ENCODE measurements at places on chromosomes 13 and 19.

DNA sequence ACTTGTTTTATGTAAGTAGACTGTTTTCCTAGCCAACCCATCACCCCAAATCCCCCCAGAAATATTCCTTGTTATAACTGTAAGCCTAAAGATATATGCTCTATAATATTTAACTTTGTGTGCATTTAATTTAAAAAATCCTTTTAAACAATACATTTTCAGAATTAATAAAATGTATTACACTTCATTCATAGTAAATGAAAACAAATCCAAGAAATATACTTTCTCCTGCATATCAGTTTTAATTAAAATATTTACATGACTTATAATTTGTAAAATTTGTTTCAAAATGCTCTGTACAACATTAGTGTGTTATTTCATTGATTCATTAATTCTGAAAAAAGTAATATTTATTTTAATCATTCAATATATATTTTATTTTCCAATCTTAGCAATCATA, 669.1 kb upstream of the PCDH20 start:
- DNase-seq = no peak

- no peak for DNase-seq
Measured at GRCh38 chr19:45161738-45162607, 1.2 kb upstream of the NKPD1 start.

GRCh38 chr19:47110521-47111005, 3.0 kb downstream of the ZC3H4 start:
- DNase-seq = no peak

DNA sequence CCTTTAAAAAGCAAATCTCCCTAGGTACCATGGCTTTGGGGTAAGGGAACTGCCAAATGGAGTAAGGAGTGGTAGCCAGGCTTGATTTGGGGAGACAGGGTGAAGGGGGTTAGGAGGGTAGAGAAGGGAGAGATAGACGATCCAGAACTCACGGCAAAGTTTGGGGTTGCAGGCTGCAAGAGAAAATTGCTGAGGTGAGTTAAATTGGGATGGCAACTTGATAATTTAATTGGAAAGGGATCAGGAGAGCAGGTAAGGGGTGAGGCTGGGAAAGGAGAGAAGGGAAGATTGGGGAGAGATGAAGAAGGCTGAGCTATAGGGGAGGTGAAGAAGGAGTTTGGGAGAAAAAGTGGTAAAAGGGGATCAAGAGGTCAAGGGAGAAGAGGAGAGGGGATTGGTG, 4.0 kb downstream of the IZUMO2 start:
- no peak for DNase-seq

DNA sequence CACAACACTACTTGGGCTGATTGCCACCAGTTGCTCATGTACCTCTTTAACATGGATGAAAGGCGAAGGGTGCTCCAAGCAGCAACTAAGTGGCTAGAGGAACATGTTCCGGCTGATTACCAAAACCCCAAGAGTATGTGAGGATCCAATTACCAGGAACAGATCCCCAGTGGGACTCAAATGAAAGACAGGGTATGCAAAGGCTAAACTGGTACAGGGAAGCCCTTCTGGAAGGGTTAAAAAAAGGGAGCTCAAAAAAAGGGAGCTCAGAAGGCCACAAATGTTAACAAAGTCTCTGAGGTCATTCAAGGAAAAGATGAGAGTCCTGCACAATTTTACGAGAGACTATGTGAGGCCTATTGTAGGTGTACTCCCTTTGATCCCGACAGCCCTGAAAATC, 604.7 kb downstream of the UQCRFS1 start:
- no peak for DNase-seq

DNA sequence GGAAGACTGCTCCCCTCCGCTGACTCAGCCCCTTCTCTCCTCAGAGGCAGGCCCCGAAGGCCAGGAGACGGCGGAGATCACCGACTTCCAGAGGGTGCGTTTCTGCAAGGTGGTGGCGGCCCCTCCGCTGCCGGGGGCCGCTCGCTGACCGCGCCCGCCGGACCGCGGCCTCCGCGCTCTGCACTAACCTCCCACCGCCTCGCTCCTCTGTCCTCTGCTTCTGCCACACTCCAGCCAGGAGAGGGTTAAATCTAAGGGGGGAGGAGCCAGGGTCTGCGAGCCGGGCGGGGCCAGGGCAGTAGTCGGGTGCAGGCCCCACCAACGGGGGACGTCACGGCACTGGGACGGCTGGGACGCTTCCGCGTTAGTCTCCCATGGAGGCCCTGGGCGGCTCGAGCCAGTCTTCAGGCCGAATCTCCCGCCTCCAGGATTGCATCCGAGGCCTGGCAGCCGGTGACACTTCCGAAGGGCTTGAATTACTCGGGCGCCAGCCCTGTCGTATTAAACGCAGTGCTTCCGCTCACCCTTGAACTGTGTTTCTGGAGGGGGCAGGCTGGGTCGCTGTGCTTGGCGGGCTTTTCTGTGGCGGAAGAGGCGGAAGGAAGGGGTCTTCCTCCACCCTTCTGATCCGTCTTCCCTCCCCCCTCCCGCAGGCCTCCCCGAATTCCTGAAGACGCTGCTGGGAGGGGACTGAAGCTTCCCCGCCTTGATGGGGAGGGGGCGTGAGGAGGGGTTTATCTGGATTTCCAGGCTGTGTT, 1.2 kb upstream of the INAFM1 start:
- peak; percentile 96 for DNase-seq

- no peak for DNase-seq
Measured at GRCh38 chr13:100584896-100585295, 3.7 kb downstream of the GGACT start.

DNA sequence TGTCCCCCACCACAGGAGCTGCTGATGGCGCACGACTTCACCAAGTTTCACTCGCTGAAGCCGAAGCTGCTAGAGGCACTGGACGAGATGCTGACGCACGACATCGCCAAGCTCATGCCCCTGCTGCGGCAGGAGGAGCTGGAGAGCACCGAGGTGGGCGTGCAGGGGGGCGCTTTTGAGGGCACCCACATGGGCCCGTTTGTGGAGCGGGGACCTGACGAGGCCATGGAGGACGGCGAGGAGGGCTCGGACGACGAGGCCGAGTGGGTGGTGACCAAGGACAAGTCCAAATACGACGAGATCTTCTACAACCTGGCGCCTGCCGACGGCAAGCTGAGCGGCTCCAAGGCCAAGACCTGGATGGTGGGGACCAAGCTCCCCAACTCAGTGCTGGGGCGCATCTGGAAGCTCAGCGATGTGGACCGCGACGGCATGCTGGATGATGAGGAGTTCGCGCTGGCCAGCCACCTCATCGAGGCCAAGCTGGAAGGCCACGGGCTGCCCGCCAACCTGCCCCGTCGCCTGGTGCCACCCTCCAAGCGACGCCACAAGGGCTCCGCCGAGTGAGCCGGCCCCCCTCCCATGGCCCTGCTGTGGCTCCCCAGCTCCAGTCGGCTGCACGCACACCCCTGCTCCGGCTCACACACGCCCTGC, 4.4 kb upstream of the NOP53 start:
- DNase-seq = no peak

- no peak for DNase-seq
Measured at GRCh38 chr19:49843265-49843664, 7.7 kb upstream of the PTOV1 start.

GRCh38 chr19:19642506-19643157, 825 bp downstream of the GMIP start:
- peak; percentile 33 for DNase-seq

- DNase-seq = no peak
Measured at GRCh38 chr13:98917116-98917515, 60.7 kb downstream of the DOCK9 start.

- DNase-seq = no peak
Measured at GRCh38 chr19:23294141-23294540, 43.9 kb upstream of the ZNF724 start.

GRCh38 chr19:13873834-13874515, 3.0 kb upstream of the NANOS3 start:
- no peak for DNase-seq

GRCh38 chr13:40146063-40146462, 490.6 kb downstream of the COG6 start:
- no peak for DNase-seq

DNA sequence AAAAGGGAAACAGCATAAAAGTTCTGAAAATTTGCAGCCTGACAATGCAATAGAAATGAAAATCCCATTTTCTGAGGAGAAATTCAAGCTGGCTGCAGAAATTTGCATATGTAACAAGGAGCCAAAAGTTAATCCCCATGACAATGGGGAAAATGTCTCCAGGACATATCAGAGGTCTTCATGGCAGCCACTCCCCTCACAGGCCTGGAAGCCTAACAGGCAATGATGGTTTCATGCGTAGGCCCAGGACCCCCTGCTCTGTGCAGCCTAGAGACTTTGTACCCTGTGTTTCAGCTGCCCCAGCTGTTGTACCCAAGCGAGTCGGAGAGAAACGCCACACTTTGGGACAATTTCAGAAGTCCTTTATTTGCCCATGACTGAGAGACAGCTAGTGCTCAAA, 701.3 kb upstream of the KLHL1 start:
- no peak for DNase-seq

DNA sequence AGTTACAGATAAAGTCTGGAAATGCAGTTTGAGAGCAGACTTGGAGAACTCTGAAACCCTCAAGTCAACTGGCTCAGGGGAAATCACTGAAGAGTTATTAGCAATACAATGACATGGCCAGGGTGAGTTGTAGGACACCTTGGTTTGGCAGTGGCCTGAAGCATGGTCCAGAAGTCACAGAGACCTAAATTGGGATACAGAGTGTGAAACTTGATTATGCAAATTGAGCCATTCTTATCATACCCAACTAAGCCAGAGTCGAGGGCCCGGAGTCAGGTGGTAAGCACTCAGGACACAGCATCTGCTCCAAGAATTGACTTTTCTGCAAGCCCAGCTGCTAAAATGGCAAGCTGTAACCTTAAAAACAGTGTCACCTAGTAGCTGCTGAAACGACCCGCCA, 224.5 kb downstream of the DCLK1 start:
- no peak for DNase-seq

GRCh38 chr13:50729177-50729576, 114.3 kb downstream of the DLEU7 start:
- DNase-seq = no peak

GRCh38 chr13:85277748-85278147, 521.5 kb downstream of the SLITRK6 start:
- no peak for DNase-seq

- peak; percentile 78 for DNase-seq
Measured at GRCh38 chr19:10288662-10289166, 1.0 kb upstream of the ICAM5 start.

DNA sequence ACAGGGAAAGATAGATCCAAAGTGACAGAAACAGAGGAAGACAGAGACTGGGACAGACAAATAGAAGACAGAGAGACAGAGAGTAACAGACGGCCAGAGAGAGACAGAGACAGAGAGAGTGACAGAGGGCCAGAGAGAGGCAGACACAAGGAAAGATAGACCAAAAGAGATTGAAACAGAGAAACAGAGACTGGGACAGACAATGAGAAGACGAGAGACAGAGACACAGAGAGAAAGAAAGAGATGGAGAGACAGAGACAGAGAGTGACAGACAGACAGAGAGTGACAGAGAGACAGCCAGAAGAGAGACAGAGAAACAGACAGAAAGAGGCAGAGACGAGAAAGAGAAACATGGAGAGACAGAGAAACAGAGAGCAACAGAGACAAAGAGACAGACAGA, 127.3 kb downstream of the UQCRFS1 start:
- no peak for DNase-seq

DNA sequence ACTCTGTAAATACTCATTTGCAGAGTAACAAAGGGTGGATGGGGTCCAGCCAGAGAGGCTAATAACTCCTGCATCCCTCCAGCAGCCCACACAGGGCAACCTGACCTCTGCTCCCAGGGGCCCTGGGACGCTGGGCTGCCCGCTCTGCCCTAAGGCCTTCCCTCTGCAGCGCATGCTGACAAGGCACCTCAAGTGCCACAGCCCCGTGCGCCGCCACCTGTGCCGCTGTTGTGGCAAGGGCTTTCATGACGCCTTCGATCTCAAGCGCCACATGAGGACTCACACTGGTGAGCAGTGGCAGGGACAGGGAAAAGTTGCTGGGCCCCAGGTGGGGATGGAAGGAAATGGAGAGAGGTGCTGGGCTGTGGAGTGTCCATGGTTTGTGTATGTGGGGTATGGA, 1.7 kb downstream of the OVOL3 start:
- DNase-seq = no peak

GRCh38 chr19:11361037-11361770, 6.0 kb downstream of the PLPPR2 start:
- DNase-seq = no peak

- no peak for DNase-seq
Measured at GRCh38 chr19:32018014-32018413, 327.4 kb upstream of the ZNF507 start.

GRCh38 chr13:24381541-24382265, 72.3 kb downstream of the C1QTNF9 start:
- no peak for DNase-seq

- peak; percentile 34 for DNase-seq
Measured at GRCh38 chr13:97369261-97369893, 64.6 kb upstream of the RAP2A start.

DNA sequence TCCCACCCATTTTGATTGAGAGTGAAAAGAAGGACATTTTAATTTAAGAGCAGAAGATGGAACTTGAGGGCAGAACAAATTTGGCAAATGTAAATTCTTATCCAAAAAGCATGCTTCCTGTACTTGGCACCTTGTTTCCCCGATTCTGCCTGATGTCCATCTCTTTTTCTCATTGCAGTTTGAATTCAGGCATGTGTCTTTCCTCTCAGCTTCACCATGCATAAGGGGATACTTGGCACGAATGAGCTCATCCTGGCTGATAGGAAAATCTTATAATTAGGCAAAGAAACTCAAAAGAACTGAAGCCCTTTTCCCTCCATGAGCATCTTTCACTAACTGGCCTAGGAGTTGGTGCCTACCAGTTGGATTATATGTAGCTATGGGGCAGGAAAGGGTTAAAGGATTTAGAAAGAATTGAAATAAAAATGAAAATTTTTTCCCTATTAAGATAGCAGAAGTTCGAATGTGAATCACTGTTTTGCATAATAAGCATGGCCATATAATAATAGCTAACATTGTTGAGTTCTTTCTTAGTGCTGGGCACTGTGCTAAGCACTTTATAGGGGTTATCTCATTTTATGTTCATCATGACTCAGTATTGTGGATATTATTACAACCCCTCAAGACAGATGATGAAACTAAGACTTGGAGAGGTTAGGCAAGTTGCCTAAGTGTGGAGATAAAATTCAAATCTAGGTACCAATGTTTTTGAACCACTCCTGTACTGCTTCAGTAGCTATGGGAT, 386.6 kb downstream of the KCNRG start:
- DNase-seq = peak; percentile 60

- peak; percentile 79 for DNase-seq
Measured at GRCh38 chr13:114161644-114162532, 17.2 kb upstream of the CFAP97D2 start.

DNA sequence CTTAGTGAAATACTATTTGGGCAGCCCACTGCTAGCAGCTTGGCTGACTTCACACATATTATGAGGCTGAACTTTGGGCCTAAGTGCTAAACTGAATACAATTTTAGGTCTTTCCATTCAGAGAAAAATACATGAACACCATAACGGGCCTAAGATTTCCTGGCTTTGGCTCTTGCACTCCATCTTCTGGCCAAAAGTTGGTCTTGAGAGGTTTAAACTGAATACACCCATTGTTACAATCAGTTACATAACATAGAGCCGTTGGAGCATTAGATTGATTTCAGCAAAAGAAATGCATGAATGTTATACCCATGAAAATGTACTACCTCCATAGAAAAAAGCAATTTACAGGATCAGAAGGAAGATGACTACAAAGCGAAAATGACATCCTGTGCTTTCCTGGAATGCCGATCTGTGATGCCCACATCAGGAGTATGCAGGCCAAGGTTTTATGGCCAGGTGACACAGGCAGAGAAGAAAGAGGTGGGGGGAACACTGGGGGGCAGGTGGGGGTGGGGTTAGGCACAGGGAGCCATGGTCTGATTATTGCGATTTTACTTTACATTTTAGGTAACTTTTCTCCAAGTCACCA, 11.1 kb upstream of the SHISA2 start:
- DNase-seq = peak; percentile 55

- DNase-seq = no peak
Measured at GRCh38 chr13:43802511-43802910, 15.7 kb upstream of the ENOX1 start.

Measured in suppressor macrophage treated with lipopolysaccharide for 1 hour (primary cell).